Esophagus squamous epithelium (tissue), 5 donors: ENCODE measurements at places on chromosomes 3 and 15.

GRCh38 chr3:73546961-73547360, 77.8 kb downstream of the PDZRN3 start:
- DNase-seq, result no peak

DNA sequence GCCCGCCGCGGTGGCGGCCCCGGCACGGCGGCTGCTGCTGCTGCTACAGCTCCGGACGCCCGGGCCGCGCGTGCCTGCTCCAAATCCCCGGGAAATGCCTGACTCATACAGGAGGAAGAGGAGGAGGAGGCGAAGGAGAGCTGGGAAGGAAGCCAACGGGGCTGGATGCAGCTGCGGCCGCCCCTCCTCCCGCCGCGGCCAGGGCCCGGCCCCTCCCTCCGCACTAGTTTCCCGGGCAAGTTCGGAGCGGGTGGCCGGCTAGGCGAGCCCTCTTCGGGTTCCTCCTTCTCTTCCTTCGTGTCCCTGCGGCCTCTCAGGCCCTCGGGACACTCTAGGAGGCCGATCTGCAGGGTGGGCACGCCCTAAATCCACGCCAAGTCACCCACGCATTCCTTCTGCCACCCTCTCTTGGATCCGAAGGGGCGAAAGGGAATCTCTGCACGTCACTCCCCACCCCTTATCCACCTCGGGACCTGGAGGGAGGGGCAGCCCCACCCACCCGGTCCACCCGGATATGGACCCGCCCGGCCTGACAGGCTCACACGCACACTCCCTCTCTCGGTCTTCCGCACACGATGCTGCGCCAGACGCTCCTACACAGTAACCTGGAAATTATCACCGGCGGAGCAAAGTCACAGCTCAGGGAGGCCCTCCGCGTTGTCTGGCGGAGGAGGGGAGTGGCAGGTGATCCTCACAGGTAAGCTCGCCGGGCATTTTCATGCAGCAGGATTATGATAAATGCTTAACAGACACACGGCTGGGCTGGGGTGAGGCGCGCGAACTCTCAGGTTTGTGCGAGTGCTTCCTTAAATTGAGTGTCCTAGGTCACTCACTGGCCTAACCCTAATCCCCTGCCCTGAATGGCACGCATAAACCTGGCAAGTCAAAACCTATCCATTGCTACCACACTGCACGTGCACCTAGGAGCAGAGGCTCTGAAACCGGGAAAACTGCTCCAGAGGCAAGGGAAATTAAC, at the start of the genes OSBPL10 and ZNF860:
Gene OSBPL10 (minus strand): TSS at position 57 of the 976 bp plus-strand sequence. CDS start 83 bp downstream, outside the sequence.
Gene ZNF860 (plus strand): TSS at position 545 of the 976 bp plus-strand sequence. CDS start 7,330 bp downstream, outside the sequence.
- peak; percentile 35 for DNase-seq

GRCh38 chr15:69104050-69104750, 56.2 kb upstream of the GLCE start:
- DNase-seq, result no peak

- DNase-seq, result no peak
Observed at GRCh38 chr3:48548729-48549705, 7.6 kb downstream of the PFKFB4 start.

DNA sequence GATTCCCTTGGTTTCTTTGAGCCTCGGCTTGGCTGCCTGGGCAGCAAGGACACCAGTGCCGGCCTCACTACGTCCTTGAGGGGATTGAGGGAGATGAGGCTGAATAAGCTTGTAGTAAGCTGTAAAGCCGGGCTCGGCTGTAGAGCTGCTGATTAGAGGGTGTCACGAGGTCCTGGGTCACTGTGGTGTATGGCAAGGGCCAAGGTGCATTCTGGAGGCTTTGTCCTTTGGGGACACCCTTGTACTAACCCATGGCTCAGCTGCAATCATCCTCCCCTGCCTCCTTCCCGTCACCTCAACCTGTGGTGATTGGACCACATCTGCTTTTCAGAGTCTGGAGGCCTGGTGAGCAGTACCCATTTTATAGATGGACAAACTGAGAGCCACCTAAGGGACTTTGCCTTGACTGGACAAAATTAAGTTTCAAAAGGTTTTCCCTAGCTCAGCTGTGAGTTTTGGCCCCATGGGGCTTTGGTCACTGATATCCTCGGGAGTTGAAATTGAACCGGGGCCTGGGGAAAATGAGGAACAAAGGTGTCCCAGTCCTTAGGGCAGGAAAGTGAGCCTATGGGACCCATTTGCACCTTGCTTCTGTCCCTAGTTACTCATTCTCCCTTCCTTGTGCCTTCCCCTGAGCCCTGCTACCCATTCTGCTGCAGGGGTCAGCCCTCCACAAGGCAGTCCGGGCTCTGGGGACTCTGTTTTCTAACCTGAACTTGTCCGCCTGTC, 2.4 kb downstream of the SLC6A6 start:
- DNase-seq, result no peak

DNA sequence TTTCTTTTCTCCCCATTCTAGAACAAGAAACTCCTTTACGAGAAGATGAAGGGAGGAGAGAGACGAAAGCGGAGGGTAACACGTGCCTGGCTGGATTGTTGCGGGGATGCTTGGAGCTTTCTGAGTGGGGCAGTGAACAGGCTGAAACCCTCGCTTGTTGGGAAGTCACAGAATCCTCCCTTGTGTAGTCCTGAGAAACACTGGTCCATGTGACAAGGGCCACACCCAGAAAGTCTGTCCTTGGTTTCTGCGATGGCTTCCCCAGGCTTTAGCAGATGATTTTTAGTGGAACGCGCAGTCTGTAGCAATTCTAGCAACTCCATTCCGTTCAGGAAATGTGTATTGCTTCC, 26.1 kb upstream of the GREM1 start:
- DNase-seq, result no peak
